Stimulated activated CD4-positive, alpha-beta T cell treated with anti-CD3 and anti-CD28 coated beads, Interleukin-15, amount 100 ng/mL, for 24 hours (primary cell): ENCODE measurements at places on chromosomes 3 and 15.

DNA sequence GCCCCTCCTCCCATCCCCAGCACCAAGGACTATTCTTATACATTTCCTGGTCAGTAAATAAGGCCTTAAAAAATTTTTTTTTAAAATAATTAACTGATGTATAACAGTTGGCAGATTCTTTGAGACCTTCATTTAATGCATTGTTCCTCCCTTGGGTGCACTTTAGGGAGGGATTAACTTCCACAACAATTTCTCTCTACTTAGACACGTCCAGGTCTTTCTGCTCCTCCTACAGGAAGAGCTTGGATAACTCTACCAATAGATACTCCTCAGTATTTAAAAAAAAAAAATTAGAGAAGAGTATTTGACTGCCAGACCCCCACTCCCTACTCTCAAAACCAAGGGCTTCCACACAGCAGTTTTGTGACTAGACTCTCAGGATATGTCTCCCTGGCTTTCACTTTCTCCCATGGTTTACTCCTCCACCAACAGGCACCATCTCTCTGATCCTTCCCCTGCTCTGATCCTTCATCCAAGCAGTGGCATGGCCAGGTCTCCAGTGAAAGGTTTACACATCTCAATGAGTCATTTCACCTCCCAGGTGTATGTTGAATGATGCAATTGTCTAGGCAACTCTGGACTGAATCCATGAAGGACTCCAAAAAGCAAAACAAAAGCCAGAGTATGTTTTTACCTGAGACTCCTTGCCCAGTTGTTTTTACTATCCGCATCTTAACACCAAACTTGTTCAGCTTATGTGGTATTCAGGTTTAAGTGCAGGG is 7.4 kb downstream of the ZIC4 start:
- no peak for DNase-seq

GRCh38 chr3:15206662-15207576 is 873 bp downstream of the CAPN7 start:
- DNase-seq: peak; percentile 42

DNA sequence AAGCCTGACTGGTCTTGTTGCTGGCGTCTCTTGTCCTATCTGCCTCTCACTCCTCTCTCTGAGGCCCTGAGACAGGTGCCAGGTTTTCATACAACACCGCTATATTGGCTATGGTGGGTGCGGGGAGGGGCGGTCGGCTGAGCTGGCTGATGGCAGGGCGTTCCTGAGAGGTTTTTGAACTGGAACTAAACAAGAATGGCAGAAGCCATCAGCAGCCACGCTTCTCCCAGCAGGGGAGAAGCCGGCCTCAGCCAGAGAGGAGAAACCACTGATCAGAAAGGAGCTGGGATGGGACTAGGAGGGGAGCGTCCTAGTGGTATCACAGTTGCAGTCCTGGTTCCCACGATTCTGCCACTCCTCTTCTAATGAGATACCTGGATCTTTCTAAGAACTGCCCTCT is 89.9 kb upstream of the PRR23E start:
- no peak for DNase-seq

DNA sequence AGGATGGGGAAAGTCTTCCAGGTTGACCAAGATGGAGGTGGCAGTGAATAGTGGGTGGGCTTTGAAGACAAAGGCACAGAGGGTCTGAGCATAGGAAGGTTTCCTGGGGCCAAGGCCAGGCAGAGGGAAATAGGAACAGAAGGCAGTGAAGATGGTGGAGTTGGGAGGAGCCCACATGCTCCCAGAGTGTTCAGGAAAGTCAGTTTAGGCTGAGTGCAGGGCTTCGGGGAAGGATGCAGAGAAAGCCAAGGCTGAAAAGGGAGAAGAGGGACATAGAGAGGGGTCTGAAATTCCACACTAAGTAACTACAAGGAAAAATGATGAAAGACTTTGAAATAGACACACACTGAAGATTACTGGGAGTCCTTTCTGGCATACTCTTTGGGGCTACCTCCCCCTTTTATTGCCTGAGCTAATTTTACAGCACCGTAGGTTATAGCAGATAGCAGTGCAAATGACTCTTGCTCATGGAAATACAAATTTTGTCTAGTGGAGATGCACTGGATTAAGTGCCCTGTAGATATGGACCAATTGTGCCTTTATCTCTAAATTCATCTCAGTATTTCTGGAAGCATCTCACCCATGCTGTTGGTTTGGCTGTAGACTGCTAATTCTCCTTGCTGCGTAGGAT is 3.8 kb downstream of the CX3CR1 start:
- DNase-seq: no peak

DNA sequence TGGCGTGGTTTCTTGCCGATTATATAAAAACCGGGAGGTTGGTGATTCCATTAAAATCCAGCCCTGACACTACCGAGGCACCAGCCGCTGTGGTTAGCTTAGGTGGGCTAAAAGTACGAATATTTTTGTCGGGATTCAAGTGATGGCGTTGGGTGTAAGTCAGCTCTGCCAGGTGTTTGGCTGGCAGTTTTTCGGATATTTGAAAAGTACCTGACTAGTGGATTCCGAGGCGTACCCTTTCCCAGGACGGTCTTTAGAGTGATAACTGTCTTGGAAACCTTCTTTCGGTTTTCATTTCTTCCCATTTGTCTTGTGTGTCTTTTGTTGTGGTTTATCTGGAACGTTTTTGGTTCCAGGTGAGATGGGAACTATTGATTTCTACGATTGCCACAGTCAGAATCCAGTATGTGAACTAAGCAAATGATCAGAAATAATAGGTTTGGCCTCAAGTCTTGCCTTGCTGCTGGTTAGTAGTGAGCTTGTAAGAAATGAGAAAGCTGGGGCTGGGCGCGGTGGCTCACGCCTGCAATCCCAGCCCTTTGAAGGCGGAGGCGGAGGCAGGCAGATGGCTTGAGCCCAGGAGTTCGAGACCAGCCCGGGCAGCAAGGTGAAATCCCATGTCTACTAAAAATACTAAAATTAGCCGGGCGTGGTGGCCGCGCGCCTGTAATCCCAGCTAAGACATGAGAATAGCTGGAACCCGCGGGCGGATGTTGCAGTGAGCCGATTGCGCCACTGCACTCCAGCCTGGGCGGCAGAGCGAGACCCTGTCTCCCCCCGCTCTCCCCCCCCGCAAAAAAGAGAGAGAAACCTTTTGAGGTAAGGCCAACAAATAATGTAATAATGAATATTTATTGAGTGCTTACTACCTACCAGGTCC is 1.4 kb downstream of the FYTTD1 start:
- peak; percentile 68 for DNase-seq

DNA sequence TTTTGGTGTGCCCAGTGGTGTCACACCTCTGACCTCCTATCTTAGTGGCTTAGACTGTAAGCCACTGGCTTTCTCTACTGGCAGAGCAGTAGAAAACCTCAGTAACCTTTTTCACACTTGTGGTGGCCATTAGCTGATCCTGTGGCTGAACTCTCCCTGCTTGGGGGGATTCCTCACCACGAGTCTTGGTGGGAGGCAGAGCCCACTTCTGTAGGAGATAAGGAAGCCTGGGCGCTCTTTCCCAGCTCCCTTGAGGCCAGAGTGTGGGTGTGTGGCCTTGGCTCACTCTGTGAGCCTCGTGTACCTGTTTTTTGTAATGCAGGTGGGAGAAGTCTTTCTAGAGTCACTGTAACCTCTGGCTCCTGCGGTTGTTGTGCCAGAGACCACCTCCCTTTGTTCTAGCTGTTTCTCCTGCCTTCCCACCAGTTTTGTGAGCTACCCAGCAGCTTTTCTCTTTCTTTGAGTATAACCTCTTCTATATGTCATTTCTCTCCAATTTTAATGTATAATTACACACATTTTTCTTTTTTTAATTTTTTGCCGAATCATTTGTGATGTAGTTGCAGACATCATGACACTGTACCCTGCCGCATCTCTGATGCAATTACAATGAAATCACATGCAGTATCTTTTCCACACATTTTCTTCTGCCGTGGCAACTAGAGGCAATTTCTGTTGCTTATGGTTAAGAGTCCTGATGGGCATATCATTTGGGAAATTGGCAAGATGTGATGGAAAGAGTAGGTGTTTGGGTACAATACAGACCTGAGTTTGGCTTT is 13.8 kb downstream of the XCR1 start:
- DNase-seq: no peak

DNA sequence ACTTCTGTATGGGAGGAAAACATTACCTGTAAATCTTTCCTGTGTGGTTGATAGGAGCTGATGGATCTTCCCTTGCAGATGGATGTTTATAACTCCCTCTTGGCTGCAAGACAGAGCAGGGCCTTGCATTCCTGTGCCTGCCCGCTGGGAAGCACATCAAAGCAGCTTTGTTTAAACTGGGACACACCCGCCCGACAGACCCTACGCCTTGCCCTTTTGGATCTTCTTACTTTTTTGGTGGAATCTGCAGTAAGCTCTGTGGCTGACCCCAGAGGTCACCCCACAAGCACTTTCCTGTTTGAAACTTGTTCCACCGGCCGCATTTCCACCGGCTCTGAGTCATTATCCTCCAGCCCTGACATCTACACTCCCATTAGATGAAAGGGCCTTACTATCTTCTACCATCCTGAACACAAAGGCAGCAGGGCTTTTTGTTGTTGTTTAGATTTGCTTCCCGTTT is 244.1 kb upstream of the STT3B start:
- peak; percentile 58 for DNase-seq

DNA sequence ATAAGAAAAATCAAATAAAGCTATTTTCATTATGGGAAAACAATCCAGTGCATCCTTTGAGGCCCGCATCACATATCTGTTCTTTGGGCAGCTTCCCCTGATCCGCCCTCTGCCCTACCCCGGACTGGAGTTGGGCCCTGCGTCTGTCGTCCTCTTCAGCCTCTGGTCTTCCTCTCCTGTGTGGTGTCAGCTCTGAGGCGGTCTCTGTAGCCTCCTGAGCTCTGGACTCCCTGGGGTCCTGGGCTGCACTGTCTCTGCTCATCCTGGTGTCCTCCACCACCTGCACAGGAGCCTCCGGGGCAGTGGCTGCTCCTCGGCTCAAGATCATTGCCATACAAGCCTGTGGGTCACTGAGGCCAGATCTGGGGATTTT is 7.4 kb upstream of the SNX22 start:
- no peak for DNase-seq

- DNase-seq: no peak
These were observed 58.5 kb upstream of the LPP start for GRCh38 chr3:188095431-188095830.

GRCh38 chr3:103025880-103026279 is 591.1 kb downstream of the ZPLD1 start:
- no peak for DNase-seq

DNA sequence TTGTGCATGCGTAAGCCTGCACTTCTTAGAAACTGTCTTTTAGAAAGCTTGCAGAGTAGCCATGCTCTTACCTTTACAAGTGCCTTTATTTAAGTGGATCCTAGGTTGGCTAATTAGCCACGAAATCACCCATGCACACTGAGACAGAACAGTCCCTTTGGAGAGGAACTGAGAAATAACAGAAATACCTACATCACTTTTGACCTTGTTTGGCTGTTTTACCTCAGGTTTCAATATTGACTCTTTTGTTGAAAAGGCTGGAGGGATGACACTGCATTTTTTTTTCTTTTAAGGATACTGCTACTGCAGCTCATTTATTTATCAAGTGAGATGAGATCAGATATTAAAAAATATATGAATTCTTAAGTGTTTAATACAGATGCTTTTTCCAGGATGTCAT is 155.6 kb upstream of the GOLIM4 start:
- no peak for DNase-seq

DNA sequence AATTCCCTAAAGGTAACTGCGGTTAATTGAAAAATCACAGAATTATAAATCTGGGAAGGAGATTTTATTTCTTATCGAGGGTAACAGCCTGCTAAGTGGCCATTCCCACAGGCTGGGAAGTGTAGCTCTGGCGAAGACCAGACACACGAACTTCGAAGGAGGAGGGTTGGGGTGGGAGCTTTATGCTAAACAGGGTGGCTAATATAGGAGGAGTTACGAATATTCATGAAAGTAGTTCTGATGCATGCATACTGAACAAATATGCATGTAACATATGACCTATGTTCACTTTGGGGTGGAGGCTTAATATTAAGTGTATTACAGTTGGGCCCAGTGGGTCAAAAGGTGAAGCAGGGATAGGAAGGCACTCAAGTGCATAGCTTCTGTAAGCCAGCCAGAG is 221.6 kb downstream of the FGF12 start:
- DNase-seq: no peak

DNA sequence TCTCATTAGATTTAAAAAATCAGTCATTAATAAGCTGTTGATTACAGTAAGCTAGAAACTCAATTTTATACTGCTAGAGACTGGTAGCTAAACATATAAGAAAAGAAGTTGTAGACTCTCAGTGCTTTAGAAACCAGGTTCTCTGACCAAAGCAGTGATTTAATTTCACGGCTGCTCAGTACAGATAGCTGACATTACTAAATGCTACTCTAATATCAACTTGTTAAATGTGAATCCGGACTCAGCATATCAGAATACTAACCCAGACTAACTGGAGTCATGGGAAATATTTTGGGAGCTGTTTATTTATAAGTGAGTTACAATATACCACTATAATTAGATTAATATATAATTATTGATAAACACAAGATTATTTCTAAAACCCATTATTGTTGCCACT is 80.4 kb downstream of the NEDD4 start:
- DNase-seq: no peak

GRCh38 chr15:38714309-38715072 is 149.9 kb upstream of the RASGRP1 start:
- DNase-seq: no peak

GRCh38 chr3:186839874-186840641 is 2.5 kb upstream of the ADIPOQ start:
- DNase-seq: no peak

DNA sequence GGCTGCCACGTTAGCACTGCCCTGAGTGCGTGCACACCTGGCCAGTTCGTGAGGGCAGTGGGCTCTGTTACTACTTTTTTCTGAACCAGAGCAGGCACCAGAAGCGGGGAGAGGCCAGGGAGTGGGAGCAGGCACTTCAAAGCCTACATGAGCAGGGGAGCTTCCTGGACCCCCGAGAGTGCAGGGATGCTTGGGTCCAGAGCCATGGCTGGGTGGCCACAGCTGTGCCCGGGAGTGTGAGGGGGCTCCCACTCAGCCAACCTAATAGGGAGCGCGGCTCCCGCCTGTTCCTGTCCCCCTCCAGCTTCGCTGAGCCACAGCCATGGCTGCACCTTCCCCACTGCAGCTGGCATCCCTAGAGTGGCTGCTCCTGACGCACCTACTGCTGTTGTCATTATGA is 1423.3 kb downstream of the SI start:
- no peak for DNase-seq

GRCh38 chr15:70512772-70513362 is 250.5 kb downstream of the UACA start:
- DNase-seq: peak; percentile 76

- DNase-seq: no peak
These were observed 161.5 kb downstream of the SMAD6 start for GRCh38 chr15:66863390-66864085.

GRCh38 chr3:180690061-180690460 is 10.8 kb upstream of the CCDC39 start:
- no peak for DNase-seq
